ENCODE measurements at places on chromosomes 5 and 9. TPM values are rescaled to one million over a fixed set of nuclear protein-coding genes. Genes with fewer than 3 reads are reported as not detected.

DNA sequence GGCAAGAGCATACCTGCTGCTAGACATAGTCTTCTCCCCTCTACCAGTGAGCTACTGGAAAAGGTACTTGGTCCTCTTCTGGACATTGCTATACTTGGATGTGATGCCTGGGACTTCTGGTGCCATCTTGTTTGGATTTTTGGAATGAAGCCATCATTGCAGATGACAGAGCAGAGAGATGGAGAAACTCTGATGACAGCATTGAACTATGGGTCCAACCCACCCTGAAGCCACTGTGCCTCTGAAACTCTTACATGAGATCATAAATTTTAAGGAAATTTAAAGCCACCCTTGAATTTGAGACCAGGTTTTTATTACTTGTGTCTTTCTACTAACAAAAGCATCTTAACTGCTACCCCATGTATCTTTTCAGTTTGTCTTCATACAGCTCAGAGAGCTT lies 151.1 kb upstream of the SMIM23 start:
- peaks cover 12% of the 10 kb centered on the region for H3K4me1 ChIP-seq
- no peak overlapping the region for H3K4me3 ChIP-seq

DNA sequence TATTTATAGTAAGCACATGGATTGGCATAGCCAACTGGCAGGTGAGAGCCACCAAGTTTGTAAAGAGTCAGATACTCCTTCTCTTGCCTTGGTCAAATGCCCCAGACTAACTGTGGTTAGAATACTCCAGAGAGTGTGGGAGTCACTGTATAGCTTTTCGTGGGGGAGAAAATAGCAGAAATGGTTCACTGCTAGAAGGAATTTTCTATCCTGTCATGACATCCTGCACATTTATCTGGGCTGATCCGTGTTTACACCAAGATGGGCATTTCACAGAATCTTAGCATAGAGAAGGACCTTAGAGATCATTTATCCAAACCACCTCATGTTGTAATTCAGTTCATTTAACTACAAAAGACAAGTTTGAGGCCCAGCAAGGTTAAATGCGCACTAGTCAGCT lies 460.8 kb downstream of the ENC1 start:
- no peak for DNase-seq
- no peaks in the 10 kb centered on the region for H3K36me3 ChIP-seq
- no peak overlapping the region for H3K27ac ChIP-seq
- H3K27me3 ChIP-seq: peaks cover 11% of the 10 kb centered on the region

DNA sequence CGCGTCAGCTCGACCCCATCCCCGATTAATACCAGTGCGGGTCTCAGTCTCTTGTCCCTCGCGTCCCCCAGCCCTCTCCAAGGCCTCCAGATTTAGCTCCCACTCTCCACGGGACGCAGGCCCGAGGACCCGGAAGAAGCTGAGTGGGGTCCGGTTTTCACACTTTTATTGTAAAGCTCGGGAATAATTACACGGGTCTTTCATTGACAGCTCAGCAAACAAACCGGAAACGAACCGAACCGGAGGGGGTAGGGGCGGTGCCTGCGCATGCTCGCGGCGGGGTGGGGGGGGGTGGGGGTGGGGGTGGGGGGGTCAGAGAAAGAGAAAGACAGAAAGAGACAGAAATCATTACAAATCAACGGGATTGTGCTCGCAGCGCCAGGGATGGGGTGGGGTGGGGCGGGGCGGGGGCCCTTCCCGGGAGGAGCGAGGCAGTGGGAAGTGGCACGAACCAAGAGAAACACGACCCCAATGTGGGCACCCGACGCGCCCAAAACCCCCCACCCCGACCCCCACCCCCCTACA lies 27.9 kb downstream of the PCDH1 start:
- no peaks in the 10 kb centered on the region for H3K36me3 ChIP-seq
- peaks cover 9% of the 10 kb centered on the region for H3K4me1 ChIP-seq
- peaks cover 7% of the 10 kb centered on the region for H3K27me3 ChIP-seq
- H3K27ac ChIP-seq: peak overlapping the region; percentile 50

GRCh38 chr9:125984461-125984860 lies 237.3 kb downstream of the PBX3 start:
- H3K36me3 ChIP-seq: no peaks in the 10 kb centered on the region
- DNase-seq: no peak
- no peak overlapping the region for H3K27ac ChIP-seq
- no peak overlapping the region for H3K4me3 ChIP-seq

DNA sequence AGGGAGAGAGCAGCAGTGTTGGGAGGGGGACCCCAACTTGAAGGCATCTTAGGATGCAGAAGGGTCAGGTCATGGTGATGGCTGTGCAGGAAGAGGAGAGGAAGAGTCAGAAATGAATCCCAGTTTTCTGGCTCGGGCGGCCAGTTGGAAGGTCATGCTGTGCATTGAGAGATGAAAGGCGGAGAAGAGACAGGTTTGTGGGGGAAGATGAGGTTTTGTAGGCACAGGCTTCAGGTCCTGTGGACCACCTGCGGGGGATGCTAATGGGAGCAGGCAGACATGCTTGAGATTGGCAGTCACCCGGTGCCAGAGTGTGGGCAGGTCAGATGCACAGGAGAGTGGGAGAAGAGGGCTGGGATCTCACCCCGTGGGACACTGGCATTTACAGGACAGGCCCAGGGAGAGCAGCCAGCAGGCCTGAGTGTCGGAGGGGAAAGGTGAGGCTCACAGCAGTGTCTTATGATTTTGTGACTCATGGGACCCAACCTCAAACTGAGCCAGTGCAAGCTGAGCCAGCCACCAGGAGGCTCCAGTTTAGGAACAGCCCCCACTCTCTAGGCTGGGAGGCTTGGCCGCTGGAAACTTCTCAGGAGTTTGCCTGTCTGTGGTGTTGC lies 17.5 kb downstream of the STXBP1 start:
- DNase-seq: no peak
- H3K4me1 ChIP-seq: no peaks in the 10 kb centered on the region
- no peak overlapping the region for H3K27ac ChIP-seq

- H3K27me3 ChIP-seq: peaks cover 23% of the 10 kb centered on the region
- H3K4me1 ChIP-seq: no peaks in the 10 kb centered on the region
These were observed 13.2 kb upstream of the KIF12 start for GRCh38 chr9:114112325-114112724.

GRCh38 chr5:102959055-102959454 lies 160.9 kb downstream of the GIN1 start:
- H3K4me3 ChIP-seq: no peak overlapping the region
- no peaks in the 10 kb centered on the region for H3K36me3 ChIP-seq
- no peaks in the 10 kb centered on the region for H3K27me3 ChIP-seq
- DNase-seq: no peak

DNA sequence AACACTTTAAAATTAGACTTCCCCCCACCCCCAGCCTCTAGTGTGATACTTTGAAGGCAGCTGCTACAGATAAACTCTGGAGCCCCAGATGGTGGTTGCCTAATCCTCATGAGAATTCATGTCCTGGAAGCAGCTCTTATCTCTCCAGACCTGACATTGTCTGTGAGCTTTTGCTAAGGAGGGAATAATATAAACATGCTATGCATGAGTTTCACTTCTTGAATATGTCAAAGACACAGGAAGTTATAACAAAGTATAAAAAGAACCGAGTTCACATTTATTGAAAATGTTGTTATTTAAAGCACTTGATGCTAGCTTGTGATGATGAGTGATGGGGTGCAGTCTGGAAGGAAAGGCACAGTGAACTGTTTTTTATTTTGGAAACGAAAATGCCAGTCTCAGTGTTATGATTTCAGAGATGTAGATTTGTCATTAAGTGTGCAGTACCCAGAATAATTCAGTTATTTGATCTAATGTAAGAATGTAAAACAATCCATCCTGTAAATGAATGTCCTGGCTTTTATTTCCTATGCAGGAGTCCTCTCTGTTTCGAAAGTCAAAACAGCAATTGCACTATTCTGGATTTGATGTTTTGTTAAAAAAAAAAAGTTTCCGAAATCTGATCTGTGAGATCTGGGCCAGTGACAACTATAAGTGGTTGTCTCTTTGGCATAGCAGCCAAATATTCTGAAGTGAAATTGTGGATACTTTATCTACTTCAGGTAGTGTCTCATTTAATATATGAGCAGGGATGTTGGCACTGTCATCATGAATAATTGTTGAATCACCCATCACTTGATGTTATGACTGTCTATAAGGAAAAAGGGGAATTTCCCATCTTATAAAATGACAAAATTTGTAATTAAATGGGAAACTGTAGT lies 77.0 kb downstream of the ZCCHC7 start:
- peaks cover 96% of the 10 kb centered on the region for H3K4me1 ChIP-seq
- H3K27me3 ChIP-seq: no peaks in the 10 kb centered on the region
- H3K36me3 ChIP-seq: peaks cover 36% of the 10 kb centered on the region
- peak overlapping the region; percentile 91 for H3K27ac ChIP-seq
- H3K4me3 ChIP-seq: peak overlapping the region; percentile 64

DNA sequence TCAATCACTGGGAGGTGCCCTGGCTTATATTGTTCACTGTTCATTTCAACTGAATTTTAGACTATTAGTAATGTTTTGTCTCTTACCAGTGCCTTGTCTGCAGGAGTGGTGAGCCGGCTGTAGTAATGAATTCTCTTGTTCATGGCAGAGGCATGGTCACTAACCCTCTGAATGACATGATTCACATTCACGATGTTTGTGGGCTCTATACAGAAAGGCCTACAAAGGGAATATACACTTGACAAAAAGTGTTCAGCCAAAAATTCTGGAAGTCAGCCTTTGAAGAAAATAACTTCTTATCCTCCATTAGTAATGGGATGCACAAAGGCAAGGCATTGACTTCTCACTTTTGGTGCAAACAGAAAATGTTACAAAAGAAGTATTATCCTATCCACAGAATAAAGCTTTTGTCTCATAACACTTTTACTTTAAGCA lies 39.6 kb downstream of the SLC38A9 start:
- H3K27me3 ChIP-seq: no peaks in the 10 kb centered on the region
- H3K4me3 ChIP-seq: no peak overlapping the region
- no peak for DNase-seq
- H3K36me3 ChIP-seq: peaks cover 28% of the 10 kb centered on the region
- no peak overlapping the region for H3K27ac ChIP-seq

DNA sequence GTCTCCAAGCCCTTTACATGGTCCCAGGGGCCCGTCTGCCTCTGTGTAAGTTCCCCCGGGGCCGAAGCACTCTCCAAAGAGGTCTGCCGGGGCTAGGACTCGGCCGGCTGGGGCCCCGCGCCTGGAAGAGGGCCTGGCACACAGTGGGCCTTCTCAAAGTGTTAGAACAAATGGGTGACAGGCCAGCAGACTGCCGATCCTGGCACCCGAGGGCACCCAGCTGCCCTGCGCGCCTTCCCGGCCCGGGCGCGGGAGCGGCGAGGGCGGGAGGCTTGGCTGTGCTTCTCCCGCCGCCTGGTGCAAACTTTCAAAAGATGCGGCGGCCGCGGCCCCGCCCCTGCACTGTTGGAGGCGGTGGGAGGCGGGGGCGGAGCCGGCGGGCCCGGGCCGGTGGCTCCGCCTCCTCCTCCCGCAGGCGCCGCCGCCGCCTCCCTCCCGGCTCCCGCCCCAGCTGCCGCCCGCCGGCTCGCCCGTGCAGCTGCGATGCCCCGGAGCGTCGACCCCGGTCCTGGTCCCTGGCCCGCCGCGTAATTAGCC lies at the start of gene NEURL1B:
TSS of gene NEURL1B (plus strand) at position 442 of the 537 bp plus-strand sequence. CDS start 144 bp downstream, outside the sequence.
- H3K4me3 ChIP-seq: peak within 1 kb of the TSS; percentile 60
- DNase-seq: no peak
- peaks cover 42% of the 10 kb centered on the region for H3K27me3 ChIP-seq
- no peak within 1 kb of the TSS for H3K27ac ChIP-seq

GRCh38 chr5:582936-583635 lies 29.1 kb upstream of the CEP72 start:
- H3K4me3 ChIP-seq: no peak overlapping the region
- no peaks in the 10 kb centered on the region for H3K36me3 ChIP-seq
- H3K27me3 ChIP-seq: peaks cover 50% of the 10 kb centered on the region
- no peak overlapping the region for H3K27ac ChIP-seq

- no peaks in the 10 kb centered on the region for H3K27me3 ChIP-seq
- no peak for DNase-seq
- H3K27ac ChIP-seq: no peak overlapping the region
These were observed 26.4 kb upstream of the NOTCH1 start for GRCh38 chr9:136572003-136572827.

SAPCD2 gene
- total RNA-seq: 0.81 TPM
